ENCODE measurements at places on chromosomes 4 and X.

GRCh38 chrX:69104756-69105434 lies 60.4 kb downstream of the PJA1 start:
- no peak for DNase-seq

DNA sequence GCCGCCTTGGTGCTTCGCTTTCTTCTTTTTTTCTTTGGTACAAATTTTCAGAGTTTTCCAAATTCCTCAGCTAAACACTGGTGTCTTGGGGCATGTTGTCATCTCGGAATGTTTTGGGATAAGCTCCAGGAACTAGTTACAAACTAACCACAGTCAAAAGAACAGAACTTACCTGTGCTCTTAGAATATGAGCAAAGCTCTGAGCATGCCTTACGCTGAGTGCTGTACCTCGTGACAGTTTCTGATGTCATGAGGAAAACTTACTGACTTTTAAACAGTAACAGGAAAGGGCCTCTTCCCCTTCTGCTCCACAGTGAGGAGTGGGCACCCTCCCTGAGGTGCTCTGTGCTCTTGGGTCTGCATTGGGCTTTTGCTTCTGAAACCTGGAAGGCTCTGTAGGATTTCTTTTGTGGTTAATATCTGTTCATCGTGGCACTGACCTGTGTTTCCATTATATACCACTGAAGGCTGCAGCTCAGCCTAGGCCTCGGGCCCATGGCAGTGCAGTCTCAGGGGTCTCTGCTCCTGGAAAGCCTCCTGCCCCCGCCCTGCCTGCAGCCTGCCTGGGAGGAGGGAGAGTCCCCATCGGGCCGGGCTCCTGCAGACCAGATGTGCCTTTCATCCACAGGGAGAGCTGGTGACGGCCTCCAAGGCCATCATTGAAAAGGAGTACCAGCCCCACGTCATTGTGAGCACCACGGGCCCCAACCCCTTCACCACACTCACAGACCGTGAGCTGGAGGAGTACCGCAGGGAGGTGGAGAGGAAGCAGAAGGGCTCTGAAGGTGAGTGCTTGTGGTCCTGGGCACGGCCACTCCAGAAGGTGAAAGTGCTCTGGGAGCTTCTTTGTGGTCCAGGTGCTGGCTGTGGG lies 48.7 kb downstream of the NOP14 start:
- DNase-seq = no peak

- no peak for DNase-seq
Observed at GRCh38 chr4:184313702-184314659, 96.3 kb upstream of the ENPP6 start.

DNA sequence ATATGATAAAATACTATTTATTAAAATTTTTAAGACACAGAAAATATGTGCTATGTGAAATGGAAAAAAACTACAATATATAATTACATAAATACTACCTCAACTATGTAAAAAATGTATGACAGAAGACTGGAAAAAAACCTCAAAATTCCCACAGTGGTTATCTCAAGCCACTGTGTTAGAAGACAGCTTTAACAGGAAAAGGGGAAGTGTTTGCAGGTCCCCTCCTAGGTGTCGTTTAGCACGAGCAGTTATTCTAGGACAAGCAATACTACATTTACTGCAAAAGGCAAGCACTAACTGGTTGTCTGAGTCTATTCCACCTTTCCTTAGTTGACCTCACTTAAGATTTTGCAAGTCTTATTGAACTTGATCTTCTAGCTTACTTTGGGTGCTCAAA lies 44.9 kb upstream of the PHF8 start:
- DNase-seq = no peak

- peak; percentile 42 for DNase-seq
Observed at GRCh38 chr4:57462843-57463242, 352.7 kb upstream of the IGFBP7 start.

GRCh38 chrX:112760697-112761096 lies 79.9 kb downstream of the AMOT start:
- DNase-seq = no peak

GRCh38 chr4:139860435-139861024 lies 194.9 kb downstream of the MGST2 start:
- DNase-seq = no peak

GRCh38 chr4:158786121-158786601 lies 17.3 kb downstream of the FNIP2 start:
- no peak for DNase-seq

- DNase-seq = no peak
Observed at GRCh38 chr4:23232987-23233386, 540.2 kb downstream of the GBA3 start.

DNA sequence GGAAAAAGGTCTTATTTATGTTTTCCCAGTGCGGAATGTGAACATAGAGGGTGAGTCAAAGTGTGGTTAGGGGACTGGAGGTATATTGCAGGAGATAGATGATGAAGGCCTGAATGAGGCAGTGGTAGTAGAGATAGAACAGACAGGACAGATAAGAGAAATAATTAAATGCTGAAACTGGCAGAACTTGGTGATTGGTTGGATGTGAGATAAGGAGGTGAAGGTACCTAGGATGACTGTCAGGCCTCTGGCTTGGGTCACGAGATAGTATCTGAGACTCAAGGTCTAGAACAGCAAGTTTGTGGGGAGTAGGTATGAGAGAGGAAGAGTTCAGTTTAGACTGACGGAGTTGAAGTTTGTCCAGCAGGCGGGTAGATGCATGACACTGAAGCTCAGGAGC lies 3.5 kb downstream of the MND1 start:
- DNase-seq = no peak

- DNase-seq = no peak
Observed at GRCh38 chr4:153514001-153514526, 47.9 kb downstream of the TMEM131L start.

- no peak for DNase-seq
Observed at GRCh38 chr4:57249083-57249482, 138.9 kb upstream of the IGFBP7 start.

- DNase-seq = no peak
Observed at GRCh38 chr4:94390804-94391410, 48.3 kb upstream of the HPGDS start.

DNA sequence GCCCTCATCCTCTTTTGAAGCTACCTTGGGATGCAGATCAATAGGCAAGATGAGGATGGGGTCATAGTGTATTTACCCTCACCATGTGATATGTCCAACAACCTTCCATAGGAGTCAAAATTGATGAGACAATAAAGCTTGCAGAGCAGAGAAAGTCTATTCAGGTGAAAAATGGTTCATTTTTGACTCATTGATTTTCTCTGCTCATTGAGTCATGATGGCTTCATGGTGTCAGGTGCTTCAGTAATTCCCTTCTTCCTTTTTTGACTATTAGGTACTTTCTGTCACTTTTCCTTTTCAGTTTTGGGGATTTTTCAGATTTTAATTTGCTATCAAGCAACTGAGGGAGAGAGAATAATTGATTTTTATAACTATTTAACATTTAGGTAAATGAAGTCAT lies 55.9 kb upstream of the IL2 start:
- DNase-seq = no peak

DNA sequence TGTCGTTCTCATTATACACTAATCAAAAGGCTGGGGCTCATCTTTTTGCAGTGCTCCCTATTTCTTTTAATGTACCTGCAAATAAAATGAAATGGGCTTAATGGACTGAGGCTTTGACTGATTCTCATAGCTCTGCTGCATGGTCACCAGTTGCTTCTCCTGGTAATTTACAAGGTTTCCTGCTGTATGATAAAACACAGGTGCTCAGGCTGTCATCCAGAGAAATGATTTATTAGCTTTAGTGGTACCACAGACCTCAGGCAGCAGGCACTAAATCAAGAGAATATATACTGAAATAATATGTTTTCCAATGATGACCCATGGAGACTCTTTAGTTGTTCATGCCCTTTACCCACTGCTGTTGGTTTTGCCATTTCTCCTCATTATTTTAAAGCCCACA lies 137.7 kb downstream of the C4orf33 start:
- DNase-seq = peak; percentile 82

- no peak for DNase-seq
Observed at GRCh38 chr4:184647266-184648053, 1.8 kb downstream of the CASP3 start.

DNA sequence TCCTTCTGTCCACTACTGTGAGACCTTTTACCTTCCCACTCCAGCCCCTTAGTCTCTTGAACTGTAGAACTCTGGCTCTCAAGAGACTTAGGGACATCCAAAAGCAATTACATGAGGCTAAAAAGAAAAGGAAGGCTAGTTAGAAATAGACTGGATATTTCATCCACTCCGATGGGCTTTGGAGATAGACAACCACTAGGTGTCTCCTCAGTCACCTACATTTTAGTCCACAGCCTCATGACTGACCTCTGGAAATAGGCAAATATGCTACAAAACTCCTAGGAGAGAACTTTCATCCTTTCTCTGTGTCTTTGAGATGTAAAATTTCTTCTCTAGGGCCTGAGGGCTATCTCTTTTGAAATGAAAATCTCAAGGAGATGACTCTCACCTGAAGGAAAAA lies 45.1 kb upstream of the LAMP2 start:
- DNase-seq = no peak

- DNase-seq = no peak
Observed at GRCh38 chrX:54043541-54044125, 640 bp downstream of the PHF8 start.

GRCh38 chr4:26609868-26610267 lies 26.0 kb downstream of the TBC1D19 start:
- DNase-seq = no peak

DNA sequence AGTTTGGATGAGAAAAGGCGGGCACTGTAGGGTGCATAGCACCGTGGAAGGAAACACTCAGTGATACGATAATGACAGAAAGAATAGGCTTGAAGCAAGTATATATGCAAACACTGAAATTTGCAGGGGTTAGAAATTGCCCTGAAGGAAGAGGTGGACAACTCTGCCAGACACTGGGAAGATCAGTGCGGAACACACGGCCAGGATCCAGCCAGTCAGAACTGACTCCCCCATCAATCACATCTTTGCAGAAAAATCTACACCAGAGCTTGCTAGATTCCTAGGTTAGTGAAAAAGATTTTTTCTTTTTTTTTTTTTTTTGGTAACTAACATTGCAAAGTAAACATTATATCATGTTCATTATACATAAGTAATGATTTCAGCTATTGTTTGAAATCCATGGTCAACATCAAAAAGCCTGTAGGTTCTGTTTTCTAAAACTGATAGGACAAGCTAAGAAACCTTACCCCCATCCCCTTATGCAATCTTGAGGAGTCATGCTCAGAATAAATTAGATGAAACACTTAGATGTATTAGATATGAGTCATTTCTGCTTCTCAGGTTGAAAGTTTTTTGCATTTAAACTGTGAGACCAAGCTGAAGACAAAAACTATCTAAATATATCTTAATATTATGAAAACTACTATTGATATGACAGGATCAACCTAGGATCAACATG lies 38.9 kb downstream of the TRIML1 start:
- no peak for DNase-seq

- no peak for DNase-seq
Observed at GRCh38 chr4:67873116-67873515, 10.7 kb downstream of the TMPRSS11D start.

- DNase-seq = no peak
Observed at GRCh38 chr4:4507923-4508322, 33.9 kb downstream of the STX18 start.

GRCh38 chr4:98027827-98028226 lies 115.4 kb downstream of the STPG2 start:
- no peak for DNase-seq

DNA sequence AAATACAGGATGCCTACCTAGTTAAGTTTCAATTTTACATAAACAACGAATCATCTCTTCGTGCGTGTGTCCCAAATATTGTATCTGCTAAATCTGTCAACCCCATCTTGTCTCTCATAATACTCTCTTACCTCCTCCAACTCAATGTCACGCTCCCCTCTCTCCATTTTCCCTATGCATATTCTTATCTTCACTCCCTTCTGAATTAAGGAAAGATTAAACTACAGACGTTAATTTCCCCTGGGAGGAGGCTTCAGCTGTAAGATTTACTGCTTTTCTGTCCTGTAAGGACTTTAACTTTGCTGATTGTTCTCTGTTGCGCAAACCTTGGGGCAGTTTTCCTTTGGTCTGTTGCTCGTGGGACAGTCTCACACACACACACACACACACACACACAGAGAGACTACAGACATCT lies 455 bp upstream of the ABCB7 start:
- no peak for DNase-seq

DNA sequence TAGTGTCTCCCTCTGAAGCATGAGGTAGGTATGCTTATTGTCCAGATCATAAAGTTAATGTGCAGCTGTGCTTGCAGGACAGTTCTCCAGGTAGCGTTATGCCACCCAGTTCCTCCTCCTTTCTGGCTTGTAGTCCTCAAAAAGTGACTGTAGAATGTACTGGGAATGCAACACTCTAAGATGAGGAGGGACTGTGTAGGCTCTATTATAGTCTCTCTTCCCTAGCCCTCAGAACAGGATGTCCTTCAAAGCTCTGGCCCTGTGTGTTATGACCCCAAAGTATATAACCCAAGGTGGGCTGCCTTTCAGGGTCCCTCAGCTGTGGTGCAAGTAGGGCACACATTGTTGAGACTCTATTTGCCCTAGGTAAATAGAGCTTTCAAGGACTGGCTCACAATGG lies 20.8 kb upstream of the MANBA start:
- no peak for DNase-seq

DNA sequence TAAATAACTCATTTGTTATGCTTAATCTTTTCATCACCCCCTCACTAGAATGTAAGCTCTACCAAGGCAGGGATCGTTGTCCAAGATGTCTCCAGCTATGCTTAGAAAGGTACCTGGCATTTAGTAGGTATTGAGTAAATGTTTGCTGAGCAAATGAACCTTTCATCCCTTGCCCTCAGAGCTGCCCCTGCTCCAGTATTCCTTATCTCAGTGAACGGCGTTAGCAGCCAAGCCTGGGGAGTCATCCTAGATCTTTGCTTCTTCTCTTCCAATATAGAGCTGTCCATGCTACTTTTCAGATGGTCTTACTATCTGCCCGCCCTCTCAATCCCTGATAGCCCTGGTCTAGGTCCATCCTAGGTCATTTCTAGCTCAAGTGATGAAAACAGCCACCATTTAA lies 188.4 kb downstream of the NR3C2 start:
- DNase-seq = no peak

- DNase-seq = no peak
Observed at GRCh38 chr4:169399976-169400767, 129.4 kb upstream of the SH3RF1 start.

- DNase-seq = no peak
Observed at GRCh38 chr4:139312552-139313332, 10.5 kb upstream of the NDUFC1 start.

DNA sequence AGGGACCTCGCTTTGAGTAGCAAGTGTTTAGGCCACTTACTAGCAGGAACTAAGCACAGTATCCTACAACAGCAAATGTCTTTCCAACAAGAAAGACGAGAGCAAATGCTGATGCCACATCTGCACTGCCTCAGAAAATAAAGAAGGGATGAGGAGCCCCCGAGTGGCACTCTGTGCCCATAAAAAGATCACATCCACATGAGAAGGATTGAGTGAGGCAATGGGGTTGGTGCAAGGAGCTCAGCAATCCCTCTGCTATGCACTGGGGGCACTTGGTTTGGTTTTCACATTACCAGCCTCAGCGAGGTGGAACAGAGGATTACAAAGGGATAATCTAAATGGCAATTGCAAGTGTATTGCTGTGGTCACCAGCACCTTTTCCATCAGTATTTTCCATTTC lies 252.8 kb upstream of the SLC7A11 start:
- DNase-seq = no peak
